ENCODE measurements at places on chromosomes 6 and 20.

- DNase-seq = no peak
These were observed 963 bp downstream of the FOXF2 start for GRCh38 chr6:1390133-1390945.

DNA sequence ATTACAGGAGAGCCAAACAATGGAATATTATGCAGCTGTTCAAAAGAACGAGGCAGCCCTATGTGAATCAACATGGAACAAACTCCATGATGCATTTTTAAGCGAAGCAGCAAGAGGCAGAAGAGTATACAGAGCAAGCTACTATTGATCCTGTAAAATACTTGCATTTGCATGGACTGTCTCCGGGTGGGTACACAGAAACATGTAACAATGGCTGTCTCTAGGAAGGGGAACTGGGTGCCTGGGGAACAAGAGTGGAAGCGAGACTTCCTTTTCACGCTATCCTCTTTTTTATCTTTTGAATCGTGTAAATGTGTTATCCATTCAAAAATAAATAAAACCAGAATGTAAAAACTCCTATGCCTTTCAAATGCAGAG is 93.3 kb upstream of the SIRPA start:
- no peak for DNase-seq

GRCh38 chr20:23501926-23502325 is 11.0 kb downstream of the CST8 start:
- no peak for DNase-seq

DNA sequence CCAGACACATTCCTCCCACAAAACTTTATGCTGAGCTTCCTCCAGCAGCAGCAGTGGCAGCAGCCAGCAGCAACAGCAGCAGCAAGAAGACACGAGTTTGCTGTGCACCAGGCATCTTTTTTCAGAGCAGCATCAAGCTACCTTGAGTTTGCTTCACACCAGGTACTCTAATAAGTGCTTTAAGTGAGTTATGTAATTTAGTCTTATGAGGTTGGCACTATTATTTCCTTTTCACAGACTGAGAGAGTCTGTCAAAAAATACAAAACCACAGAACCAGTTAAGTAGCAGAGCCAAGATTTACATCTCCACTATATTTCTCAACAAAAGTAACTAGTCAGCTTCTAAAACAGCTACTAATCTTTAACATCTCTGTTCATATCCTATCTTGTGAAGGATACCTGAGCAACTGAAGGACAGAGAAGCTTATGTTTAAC is 23.7 kb downstream of the RANBP9 start:
- no peak for DNase-seq

GRCh38 chr6:155544677-155545076 is 89.0 kb upstream of the NOX3 start:
- DNase-seq = no peak

- DNase-seq = no peak
These were observed 25.2 kb downstream of the TRAM2 start for GRCh38 chr6:52551483-52552277.

- no peak for DNase-seq
These were observed 584.2 kb downstream of the BCKDHB start for GRCh38 chr6:80690551-80691131.

DNA sequence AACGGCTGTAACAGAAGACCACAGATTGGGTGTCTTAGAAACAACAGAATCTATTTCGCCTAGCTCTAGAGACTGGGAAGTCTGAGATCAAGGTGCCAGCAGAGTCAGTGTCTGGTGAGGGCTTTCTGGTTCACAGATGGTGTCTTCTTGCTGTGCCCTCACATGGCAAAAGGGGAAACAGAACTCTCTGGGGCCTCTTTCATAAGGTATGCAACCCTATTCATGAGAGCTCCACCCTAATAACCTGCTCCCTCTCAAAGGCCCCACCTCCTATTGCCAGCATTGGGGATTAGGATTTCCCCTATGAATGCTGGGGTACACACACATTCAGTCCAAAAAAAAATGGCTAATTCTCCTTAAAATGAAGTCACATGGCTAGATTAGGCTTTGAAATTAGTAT is 10.0 kb downstream of the TXNDC5 start:
- DNase-seq = no peak

DNA sequence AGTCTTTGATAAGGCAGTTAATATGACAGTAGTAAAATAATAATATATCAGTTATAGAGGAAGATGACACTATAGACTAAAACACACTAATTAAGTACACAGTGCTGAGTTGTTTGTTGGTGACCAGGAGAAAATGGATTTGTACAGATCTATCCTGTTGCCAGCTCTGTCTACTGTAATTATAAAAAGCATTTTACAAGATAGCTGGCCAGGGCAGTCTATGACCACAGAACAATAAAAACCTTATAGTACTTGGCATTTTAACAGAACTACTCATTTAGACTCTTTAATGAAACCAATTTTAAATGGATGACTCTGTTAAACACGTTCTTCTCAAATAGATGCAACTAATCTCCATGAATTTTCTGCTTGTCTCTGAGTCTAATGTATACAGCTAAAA is 367.5 kb downstream of the BTBD9 start:
- no peak for DNase-seq

- DNase-seq = no peak
These were observed 19.7 kb downstream of the NCOA7 start for GRCh38 chr6:125810445-125810844.

DNA sequence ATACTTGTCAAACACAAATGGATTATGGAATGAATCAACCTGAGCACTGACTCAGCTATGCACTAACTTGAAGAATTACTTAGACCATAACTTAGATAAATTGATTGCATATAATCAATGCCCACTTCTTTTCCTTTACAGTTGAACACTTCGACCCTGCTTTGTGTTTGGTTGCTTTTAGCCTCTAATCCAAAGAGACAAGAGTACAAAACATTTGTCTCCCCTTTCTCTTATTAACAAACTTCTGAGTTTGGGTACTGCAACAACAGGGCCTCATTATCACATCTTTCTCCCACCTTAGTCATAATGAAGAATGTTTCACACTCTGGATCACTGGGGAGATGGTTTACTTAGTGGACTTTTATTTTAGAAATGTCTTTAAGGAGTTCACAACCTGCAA is 2.6 kb upstream of the TAAR6 start:
- DNase-seq = no peak

DNA sequence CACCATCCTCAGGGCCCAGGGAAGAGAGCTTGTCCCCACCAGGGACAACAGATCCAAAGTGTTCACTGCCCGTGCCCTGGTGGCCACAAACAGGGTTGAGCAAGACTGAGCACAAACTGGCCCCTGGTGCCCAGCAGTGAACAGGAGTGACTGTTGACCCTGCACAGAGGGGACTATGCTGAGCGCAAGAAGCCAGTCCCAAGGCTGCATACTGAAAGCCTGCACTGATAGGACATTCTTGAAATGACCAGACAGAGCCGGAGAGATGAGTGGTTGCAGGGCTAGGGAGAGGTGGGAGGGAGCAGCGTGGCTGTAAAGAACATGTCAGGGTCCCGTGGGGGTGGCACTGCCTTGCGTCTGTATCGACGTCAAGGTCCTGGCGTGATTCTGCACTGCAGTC is 2.9 kb upstream of the FNDC11 start:
- no peak for DNase-seq

DNA sequence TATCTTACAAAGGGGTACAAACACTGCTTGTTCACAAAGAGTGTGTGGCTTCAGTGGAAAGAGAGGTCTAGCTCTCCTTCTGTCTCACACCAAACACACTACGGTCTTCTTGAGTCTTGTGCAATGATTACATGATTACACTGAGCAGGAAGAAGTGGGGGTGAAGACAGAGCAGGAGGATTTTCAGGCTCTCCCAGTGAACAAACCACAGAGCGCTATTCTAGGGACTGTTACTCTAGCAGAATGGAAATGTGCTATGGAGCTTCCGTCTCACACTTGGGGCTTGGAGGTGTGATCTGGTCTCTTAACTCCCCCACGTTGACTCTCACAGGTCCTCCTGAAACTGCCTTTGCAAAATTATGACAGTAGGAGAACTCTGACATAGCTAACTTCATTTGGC is 203.4 kb downstream of the MYLK4 start:
- DNase-seq = no peak

DNA sequence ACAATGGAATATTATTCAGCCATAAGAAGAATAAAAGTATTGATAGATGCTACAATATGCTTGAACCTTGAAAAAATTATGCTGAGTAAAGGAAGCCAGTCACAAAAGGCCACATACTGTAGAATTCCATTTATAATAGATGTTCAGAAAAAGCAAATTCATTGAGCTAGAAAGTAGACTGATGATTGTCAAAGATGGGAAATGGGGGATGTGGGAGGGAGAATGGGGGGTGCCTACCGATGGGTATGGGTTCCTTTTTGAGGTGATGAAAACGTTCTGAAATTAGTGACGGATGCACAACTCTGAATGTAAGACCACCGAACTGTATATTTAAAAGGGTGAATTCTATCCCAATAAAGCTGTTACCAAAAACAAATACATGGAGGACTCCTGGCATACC is 18.4 kb downstream of the UBE2V1 start:
- no peak for DNase-seq

DNA sequence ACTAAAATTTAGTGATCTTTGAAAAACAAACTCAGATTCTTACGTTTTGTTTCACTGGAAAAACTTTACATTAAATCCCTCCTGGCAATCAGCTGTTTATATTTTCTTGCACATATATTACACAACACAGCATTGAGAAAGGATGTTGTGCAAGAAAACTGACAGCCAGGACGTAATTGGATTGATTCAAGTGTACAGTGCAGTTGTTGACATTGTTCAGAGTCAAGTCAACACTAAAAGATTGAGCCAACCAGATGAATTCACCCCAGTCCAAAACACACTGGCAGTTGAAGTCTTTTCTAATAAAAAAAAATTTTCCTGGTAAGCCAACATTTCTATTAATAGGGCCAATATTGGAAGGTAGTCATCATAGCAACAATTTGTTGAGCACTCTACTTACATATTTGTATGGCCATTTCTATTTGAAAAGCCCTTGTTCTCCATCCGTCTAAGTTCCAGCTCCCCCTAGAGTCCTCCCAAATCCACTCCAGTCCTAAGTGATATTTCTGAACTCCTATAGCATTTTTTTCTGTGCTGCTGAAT is 20.9 kb upstream of the VNN1 start:
- no peak for DNase-seq

DNA sequence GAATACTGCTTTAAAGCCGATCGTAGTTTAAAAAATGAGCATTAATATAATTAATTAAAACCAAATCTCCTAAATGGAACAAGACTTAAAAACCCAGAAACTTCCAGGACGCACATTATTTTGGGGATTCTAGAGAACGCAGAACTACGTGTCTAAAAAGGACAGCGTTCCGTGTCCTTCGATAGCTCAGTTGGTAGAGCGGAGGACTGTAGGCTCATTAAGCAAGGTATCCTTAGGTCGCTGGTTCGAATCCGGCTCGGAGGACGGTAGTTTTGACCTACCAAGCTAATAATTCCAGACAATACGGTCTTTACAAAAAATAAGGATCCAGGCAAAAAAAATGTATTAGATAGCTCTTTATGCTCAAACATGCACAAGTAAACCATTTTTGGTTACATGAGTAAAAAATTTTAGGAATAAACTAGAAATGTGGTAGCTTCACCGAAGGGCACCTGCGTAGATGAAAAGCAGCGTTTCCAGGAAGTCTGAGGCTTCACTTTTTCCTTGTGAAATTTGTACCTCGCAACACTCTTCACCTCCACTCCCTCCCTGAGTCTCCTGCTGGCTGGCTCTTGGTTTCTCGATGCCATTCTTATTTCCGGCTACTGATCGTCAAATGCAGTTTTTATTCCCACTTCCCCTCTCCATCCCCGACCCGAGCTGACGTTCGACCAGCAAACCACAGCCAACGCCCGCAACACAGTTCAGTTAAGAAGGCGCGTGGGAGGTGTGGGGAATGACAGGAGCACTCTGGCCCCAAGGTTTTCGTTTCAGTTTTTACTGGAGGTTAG is 19.6 kb upstream of the ABT1 start:
- no peak for DNase-seq

DNA sequence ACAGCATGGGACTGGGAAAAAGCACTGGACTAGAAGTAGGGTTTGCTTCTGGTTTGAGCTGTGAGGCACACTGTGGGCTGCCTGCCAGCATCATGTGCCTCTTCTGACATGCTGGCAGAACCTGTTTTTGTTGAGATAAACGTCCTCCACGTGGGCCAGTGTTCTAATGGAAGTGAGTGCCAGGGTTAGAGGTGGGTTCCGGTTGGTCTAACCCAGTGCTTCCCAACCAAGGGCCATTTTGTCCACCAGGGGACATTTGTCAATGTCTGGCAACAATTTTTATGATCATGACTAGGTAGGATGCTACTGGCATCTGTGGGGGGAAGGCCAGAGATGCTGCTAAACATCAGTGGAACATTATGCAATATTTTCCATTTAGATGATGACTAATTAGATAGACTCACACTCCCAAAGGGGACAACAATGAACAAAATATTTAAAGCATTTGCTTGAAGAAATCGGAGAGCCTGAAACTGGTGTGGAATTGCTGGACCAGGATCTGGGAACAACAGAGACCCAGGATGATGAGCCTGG is 7.8 kb upstream of the APMAP start:
- no peak for DNase-seq

DNA sequence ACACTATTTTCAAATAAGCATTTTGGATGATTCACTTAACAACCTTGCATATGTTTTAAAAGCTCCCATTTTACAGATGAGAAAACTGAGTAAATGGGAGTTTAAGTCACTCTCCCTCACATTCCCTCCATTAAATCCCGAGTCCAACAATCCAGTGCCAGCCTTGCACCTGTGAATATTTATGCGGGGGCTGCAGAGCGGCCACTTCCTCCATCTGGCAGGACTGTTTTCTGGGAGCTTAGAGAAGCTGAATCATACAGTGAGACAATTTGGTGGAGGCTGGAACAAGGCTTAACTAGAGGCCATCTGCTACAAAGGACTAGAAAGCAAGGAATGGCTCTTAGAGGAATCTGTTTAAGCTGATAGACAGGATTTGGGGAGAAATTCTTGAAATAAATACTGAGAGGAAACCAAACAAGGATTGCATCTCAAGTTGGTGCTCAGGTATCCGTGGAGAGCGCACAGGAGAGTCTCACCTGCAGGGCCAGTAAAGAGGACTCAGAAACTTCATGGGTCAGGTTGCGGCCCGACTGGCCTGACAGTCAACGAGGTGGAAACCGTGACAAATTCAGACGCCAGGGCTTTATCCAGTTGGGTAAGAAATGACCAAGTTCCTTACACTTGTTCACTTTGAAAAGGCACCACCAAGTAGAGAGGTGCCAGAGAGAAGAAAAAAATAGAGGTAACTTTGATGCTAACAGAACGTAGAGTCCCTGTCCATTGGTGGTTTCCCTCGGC is 478.5 kb downstream of the QKI start:
- DNase-seq = no peak

DNA sequence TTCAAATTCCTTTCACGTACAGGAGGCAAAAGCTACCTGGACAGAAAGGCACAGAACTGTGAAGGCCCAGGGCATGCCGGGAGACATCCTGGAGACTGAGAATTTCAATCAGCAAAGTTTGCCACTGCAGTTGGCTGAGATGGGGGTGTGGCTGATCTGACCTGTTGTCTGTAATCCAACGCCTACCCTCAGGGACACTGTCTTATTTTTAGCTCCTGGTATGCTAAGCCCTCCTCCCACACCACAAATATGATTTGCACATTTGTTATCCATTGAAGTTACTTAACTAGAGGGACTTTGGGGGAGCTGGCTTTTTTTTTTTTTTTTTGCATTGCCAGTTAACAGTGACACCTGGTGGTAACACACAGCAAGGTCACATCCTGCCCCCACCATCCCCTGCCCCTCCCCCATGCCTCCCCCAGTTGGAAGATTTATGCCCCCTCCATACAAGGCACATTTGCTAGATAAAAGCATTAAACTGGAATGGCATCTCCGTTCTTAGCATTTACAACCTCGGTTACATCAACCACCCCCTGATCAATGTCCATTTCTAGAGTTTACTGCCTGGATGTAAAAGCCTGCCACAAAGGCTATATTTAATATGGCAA is 40.4 kb downstream of the TTI1 start:
- no peak for DNase-seq
